ENCODE measurements at places on chromosomes 7 and 10. TPM values are rescaled to one million over a fixed set of nuclear protein-coding genes. Genes with fewer than 3 reads are reported as not detected.

- DNase-seq = no peak
These were observed 227.7 kb downstream of the ADAM12 start for GRCh38 chr10:126160571-126160970.

DNA sequence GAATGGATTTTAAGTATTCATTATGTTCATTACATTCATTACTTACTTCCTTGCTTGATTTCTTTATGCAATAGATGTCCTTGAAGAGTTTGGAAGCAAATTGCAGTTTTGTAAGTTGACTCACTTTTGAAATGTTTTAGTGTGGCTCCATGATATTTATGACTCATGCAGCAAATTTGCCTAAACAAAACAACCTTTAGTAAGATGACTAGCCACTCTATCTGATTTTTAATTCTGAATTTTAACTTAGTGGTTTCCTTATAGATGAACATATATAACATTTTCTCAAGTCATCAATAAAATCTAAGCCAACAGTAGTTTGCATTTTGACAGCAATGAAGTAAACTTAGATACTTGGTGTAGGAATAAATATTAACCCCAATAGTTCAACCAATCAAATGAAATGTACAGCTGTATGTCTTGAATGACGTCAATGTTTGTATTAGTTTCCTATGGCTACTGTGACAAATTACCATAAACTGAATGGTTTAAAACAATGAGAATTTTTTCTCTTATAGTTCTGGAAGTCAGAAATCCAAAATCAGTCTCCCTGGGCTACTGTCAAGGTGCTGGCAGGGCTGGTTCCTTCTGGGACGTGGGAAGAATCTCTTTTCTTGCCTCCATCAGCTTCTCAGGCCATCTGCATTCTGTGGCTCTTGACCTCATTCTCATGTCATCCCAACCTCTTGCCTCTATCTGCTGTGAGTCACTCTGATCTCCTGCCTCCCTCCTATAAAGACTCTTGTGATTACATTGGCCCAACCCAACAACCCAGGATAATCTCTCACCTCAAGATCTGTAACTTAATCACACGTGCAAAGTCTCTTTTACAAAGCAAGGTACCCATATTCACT lies 73.4 kb downstream of the AHR start:
- DNase-seq = peak; percentile 93

GRCh38 chr10:72311667-72312066 lies 37.9 kb downstream of the DDIT4 start:
- DNase-seq = no peak

DNA sequence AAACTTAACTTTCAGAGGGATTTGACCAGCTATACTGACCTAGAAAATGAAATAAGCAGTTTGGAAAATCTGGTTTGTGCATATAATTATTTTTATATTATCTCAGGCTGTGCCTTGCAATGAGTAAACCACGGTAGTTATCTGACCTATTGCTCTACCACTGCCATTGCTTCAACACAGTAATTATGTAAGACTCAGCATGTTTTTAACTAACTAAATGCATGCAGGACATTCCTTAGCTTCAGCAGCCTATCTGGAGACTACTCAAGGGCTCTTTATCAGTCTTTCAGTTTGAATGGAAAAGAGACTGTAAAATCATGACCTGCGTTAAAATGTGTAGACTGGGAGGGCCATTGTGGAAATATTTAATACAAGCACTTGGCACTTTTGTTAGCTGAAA lies 22.5 kb downstream of the CHN2 start:
- DNase-seq = no peak

The CDK14 gene
- polyA plus RNA-seq = 11.8 TPM

DNA sequence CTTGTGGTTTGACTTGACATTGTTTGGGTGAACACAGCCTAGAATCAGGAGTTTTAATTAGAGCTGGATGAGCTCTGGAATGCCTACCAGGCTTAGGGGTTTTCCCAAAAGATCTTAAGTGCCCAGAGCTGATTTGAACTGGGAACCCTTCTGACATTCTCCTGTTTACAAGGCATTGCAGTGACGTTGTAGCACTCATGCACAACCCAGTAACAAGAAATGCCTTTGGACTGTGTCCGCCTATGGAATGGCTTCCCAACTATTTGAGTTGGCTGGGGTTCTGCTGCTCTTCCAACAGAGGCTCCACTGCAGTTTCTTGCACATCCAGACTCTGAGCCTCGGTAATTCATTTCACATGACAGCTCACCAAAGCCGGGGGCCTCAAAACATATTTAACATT lies 76.7 kb upstream of the MKX start:
- peak; percentile 87 for DNase-seq

DNA sequence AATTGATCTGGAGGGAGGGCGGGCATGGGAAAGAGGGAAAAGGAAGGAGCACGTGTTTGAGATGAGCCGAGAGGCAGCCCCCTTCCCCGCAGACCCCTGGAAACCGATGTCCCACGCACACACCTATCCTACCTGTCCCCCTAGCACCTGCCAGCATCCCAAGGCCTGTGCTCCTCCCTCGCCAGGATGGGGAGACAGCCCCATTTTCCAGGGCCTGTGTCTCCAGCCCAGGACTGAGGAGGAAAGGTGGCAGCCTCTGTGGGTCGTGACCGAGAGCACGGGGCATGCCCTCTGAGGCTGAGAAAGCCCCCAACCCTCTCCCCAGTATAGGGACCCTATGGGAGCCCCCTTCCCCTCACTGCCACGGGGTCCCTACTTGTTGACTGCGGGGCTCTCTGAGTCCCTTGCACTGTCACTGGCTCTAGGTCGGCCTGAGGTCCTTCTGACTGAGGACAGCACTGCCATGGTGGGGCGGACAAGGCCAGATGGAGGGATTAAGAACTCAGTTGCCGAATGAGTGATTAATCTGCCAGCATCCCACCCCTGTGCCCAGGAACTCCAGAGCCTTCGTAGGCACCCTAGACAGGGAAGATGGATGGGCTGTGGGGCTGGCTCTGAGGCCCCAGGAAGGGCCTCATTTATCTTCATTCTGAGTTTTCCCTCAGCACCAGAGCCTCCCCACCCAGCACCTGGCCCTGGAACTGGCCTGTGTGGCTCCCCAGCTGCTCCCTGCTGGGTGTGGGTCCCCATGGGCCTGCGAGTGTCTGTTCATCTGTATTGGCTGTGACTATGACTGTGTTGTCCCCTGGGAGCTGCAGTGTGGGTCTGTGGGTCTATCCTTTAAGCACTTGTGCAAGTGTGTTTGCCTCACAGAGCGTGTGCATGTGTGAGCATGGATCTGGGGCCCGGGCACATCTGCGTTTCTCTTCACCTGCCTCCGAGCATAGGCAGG lies 26.0 kb downstream of the CRHR2 start:
- no peak for DNase-seq

DNA sequence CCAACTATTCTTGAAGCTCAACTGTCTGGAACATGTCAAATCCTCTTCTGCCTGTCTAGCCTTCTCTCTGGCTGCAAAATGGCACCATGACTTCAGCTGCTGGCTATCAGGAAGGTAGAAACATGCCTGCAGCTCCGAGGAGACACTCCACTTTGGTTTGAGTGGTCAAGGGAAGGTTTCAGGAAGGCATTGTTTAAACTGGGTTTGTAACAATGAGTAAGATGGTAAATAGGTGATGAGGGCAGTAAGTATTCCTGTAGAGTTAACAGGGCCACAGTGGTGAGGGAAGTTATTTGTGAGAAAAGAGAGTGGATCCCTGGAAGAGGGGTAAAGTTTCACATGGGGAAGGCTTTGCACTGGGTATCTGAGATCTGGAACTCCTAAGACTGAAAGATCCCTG lies 231.5 kb downstream of the ABCA13 start:
- DNase-seq = no peak

The TRIM50 gene
- polyA plus RNA-seq = not detected

DNA sequence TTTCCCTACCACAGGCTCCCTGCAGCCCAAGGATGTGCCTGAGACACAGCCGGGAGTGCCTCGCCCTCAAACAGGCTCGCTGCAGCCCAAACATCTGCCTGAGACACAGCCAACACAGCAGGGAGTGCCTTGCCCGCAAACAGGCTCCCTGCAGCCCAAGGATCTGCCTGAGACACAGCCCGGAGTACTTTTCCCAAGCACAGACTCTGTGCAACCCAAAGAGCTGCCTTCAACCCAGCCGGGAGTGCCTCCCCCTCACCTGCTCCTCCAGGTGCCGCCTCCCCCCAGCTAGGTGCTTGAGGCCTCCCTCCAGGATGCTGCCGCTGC lies 42.9 kb downstream of the ANTXRL start:
- no peak for DNase-seq

DNA sequence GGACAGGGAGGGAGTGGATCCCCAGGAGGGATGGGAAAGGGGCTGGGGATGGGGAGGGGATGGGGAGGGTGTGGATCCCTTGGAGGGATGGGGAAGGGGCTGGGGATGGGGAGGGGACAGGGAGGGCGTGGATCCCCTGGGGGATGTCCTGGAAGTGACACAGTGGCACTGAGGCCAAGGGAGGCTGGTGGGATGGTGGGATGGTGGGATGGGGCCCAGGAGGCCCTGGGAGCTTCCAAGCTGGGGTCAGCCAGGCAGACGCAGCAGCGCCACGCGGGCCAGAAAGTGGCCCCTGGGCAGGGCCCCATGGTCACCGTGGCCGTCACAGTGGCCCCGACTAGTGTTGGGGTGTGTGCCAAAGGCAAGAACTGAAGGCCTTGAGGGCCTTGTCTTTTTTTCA lies 67.8 kb downstream of the INPP5A start:
- DNase-seq = no peak

GRCh38 chr7:69654849-69655707 lies 56.8 kb downstream of the AUTS2 start:
- no peak for DNase-seq

DNA sequence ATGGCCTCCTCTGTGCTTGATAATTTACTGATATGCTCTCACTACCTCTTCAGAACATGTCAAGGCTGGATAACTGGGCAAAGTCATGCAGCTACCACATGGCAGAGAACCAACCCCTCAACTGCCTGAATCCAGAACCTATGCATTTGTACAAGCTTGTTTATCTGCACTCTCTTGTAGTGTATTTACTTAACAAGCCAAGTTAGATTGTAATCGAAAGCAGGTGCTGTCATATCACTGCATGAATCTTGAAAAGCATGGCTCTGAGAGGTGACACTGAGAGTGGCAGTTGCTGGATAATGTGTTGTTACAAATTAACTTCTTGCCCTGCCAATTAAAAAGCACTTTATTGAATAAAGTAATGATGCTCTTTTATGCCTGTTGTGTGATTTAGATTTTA lies 588.6 kb downstream of the NRG3 start:
- DNase-seq = no peak

The PRKG1 gene
- polyA plus RNA-seq = 11.6 TPM

The TUBAL3 gene
- polyA plus RNA-seq = not detected
